ENCODE measurements at places on chromosomes 1 and 21.

- DNase-seq, result no peak
These were observed 27.1 kb upstream of the SAMSN1 start for GRCh38 chr21:14573244-14573643.

DNA sequence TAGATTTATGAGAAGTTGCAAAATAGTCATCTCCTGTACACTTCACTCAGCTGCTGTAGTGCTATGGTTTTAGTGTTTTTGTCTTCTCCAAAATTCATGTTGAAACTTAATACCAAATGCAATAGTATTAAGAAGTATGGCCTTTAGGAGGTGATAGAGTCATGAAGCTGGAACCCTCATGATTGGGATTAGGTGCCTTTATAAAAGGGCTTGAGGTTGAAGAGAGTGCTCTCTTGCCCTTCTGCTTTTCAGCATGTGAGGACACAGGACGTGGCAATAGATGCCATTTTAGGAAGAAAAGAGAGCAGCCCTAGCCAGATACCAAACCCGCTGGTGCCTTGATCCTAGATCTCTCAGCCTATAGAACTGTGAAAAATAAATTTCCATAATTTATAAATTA, 87.6 kb downstream of the CTH start:
- DNase-seq, result no peak

- DNase-seq, result no peak
These were observed 198.4 kb downstream of the HHAT start for GRCh38 chr1:210527091-210527490.

DNA sequence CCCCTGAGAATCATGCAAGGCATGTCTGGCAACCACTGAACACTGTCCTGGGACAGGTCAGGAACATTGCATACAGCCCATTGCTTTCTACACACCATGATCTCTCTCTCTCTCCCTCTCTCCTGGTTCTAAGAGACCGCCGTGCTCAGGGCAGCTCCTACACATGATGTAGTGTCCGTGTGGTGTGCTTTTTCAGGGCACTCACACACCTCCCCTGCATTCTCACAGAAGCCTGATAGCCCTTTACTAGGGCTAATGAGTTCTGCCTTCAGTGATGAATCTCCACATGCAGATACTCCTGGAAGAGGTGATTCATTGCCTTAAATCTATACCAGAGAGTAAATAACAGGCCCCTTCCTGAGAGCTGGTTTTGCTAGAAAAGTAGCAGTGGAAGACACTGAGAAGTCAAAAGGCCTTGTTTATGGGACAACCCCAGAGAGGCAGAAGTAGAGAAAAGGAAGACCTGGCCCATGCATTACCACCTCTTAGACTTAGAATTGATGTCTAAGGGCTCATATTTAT, 7.2 kb upstream of the OLFML2B start:
- no peak for DNase-seq

DNA sequence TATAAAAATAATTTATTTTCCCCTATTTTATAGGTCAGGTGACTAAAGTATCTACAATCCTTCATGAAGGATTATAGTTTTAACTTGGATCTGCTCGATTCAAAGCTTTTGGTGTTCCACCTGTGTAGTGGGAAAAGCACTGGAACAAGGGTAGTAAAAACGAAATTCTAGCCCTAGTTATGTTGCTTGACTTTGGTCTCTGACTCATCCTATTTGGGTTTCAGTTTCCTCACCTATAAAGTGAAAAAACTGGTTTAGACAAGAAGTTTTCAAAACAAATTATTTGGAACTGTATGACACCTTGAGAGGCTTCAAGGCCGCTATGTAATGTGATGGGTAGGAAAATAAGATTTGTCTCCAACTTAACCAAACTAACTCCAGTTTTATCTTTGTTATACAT, 505.2 kb upstream of the ZRANB2 start:
- DNase-seq, result no peak

All from prostate gland (tissue), 2 donors.